ENCODE measurements at places on chromosomes 11 and 22.

DNA sequence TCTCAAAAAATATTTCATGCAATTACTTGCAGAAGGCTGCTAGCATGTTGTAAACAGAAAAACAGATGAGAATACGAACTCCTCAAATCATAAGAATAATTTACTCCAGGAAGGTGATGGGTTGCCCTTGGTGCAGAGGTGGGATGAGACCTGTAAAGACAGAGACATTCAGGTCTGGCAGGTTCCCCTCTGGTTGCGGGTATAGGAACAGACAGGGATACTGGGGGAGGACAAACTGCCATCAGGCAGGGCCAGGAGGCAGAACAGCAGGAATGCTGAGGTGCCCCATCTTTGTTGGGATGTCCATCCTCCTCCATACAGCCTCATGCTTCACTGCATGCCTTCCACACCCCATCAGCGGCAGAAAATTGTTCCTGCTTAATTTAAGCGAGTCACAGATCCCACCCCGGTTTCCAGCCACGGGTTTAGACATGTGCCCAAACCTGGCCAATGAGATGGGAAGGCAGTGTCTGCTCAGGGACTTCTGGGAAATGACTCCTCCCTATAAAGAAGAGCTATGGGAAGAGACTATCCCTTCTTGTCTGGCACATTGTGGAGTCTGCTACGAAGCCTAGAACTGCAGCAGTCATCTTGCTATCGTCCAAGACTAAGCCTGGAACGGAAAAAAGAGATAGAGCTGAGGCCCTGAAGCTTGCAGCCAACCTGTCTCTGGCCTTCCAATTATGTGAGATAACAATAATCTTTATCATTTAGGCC is 23.1 kb upstream of the IRAG1 start:
- no peak for DNase-seq

- no peak for DNase-seq
These were observed 12.5 kb downstream of the OTOG start for GRCh38 chr11:17559341-17560087.

DNA sequence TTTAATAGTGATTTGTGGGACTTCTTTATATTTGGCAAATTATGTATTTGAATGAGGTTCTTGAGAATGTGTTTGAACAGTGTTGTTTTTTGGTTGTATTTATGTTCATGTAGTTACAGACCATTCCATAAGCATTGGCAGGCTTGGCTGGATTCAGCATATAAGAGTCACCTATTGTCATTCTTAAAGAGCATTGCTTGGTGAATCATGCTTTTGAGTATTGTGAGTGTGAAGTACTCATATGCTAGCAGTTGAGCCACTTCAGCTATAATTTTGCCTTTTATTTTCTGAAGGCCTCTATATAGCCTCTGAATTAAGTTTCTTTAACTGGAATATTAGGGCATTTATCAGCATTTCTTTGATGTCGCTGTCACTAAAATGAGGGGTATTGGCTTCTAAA is 110.0 kb upstream of the GAL start:
- DNase-seq, result no peak

DNA sequence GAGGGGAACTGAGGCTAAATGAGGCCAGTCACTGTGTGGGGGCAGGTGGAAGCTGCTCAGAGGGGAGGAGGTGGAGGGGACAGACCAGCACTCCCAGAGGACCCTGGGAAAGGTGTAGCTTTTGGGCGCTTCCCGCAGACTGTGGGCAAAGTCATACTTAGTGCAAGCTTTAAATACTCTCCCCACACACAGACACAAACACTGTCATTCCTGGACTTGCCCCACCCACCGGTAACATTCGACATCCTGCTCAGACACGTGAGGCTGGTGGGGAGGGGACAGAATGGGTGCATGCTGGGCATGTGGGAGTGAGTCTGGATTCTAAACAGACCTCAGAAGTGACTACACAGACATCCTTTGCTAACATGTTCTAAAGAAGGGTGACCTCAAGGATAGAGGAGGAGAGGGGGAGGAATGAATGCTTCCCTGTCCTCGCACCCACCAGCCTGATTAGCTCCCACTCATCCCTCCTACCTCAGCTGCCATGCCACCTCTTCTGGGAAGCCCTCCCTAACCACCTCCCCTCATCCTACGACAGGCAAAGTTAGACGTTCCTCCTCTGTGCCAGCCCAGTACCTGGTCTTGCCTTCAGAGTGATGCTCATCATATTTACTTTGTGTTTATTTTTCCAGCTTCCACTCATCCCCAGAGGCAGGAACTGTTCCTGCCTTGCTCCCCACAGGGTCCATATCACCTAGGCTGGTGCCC is 22.2 kb downstream of the TSKU start:
- no peak for DNase-seq

DNA sequence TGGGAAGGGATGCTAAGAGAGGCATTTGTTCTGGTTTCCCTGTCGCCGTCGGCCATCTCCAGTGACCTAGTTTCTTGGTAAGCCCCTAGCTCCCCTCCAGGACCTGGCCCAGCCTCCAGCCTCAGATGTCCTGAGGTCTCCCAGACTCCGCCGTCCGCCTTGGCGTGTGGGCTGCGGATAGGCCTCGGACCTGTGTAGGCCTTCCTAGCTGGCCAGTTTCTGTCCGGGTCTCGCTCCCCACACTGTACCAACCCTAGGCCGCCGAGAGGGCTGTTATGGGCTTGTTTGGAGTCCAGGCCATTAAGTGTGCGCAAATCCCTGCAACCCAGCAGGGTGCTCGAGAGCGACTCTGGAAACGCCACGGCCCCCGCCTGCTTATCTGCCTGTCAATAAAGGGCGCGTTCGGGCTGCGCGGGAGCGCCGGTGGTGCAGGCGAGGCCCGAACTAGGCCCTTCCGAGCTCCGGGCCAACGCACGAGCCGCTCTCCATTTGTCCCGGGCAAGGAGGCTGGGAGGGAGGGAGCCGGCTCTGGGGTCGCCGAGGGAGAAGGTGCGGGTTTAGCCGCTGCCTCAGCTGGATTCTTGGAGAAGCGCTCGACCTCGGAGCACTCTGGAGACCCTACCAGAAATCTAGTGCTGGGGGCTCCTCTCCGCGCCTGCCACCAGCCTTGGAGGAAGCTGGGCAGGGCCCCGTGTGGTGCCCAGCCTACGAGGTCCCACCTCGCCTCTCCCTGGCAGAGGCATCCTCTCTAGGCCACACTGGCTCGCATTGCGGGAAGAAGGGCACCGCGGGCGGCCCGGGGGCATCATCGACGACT is 8.7 kb upstream of the PAX6 start:
- DNase-seq, result no peak

DNA sequence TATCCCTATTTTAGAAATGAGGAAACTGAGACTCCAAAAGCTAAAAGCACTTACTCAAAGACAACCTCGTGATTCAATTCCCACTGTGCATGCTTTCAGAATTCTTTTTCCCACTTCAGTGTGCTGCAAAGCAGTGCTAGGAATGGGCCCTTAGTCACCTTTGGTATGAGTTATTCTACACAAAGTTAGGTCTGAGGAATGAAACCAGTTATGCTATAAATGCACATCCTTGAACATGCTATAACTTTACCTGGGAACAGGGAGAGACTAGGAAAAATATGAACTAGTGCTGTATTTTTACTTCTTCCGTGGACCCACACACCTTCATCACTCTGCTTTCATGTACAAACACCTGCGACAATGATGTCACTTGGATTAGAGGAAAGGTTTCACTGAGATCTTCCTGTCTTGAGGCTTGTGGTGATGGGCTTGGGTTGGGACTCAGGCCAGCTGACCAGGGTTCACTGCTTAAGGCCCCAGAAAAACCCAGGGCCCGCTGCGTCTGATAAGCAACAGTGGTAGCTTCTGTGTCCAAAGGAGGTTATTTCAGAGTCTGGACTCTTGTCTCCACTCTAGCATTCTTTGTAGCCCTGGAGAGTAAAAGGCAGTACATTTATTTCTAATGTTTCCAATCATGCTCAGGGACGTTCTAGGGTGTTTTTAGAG is 81.6 kb downstream of the ZC3H12C start:
- DNase-seq, result no peak

DNA sequence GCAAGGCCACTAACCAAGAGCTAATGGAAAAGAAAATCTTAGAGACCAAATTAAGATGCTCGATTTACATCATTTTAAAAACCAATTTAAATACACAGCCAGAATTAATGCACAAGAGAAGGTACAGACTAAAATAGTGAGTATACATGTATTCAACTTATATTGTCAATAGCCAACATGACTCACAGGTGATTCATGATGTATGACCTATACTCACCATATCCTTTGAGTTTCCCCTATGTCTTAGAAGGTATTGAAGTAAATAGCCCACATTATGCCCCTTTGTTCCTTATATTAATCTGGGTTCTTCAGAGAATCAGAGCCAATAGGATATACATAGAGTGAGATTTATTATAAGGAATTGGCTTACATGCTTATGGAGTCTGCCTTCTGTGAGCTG is 97.5 kb upstream of the ANO3 start:
- no peak for DNase-seq

- DNase-seq, result no peak
These were observed 28.9 kb downstream of the SLC22A12 start for GRCh38 chr11:64619811-64620380.

GRCh38 chr11:105456950-105457349 is 152.9 kb upstream of the GRIA4 start:
- DNase-seq, result no peak

GRCh38 chr11:13252438-13252837 is 25.2 kb upstream of the BMAL1 start:
- no peak for DNase-seq

GRCh38 chr11:56876621-56877275 is 112.0 kb upstream of the OR5AK2 start:
- no peak for DNase-seq

GRCh38 chr11:20596205-20597153 is 2.9 kb upstream of the SLC6A5 start:
- no peak for DNase-seq

GRCh38 chr11:64099436-64099835 is 63.7 kb downstream of the FLRT1 start:
- DNase-seq, result no peak

DNA sequence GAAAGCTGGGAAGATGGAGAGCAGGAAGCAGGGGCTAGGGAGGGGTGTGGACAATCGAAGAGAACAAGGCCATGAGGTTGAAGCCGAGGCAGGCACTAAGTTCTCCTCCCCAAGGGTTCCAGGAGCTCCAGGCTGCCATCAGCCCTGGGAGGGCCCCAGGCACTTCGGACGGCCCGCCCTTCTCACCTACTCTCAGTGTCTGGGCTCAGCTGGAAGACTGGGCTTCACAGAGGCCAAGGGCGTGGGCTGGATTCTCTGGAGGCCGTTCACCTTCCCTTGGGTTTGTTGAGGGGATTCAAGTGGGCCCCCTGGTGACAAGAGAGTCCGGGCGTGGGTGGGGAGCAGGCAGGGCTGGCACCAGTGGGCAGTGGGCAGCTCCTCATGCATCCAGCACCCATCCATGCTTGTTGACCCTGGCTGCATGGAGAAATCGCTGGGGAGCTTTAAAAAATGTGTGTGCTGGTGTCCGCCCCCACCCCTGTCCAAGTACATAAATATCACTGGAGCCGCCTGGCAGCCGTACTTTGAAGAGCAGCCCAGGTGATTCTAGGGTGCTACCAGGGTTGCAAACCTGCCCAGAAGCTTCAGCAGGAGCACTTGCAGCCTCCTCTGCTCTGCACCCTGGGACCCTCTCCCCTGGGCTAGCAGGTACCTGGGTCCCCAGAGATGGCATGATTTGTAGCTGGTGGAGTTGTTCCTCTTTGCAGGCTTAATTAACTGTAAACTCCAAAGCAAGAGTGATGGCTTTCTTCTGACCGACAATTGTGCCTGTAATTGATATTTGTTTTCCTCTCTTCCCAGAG is 74.3 kb downstream of the RTL6 start:
- DNase-seq, result no peak

GRCh38 chr11:2790568-2790921 is 90.8 kb upstream of the KCNQ1OT1 start:
- DNase-seq, result no peak

- DNase-seq, result no peak
These were observed 41.2 kb upstream of the GRAMD4 start for GRCh38 chr22:46578824-46579561.

DNA sequence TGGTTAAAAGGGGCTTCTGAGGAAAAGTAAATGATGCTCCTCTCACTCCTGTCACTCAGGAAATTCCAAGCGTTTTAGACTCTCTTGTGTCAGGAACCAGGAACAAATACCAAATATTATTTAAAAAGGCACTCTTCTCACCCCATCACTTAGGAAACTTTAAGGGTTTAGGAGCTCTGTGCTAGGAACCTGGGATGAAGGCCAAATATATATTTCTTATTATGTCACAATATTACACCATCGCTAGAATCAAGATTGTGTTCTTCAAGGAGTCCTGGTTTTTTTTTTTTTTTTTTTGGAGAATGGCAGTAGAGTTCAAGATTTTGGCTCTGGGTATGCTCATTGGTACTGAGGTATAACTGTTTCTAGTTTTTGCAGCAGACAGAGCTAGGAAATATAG is 79.0 kb upstream of the HEPHL1 start:
- DNase-seq, result no peak

GRCh38 chr11:60005360-60005759 is 11.6 kb upstream of the OOSP4B start:
- DNase-seq, result no peak

- DNase-seq, result no peak
These were observed 9.7 kb downstream of the SLN start for GRCh38 chr11:107702109-107702660.

DNA sequence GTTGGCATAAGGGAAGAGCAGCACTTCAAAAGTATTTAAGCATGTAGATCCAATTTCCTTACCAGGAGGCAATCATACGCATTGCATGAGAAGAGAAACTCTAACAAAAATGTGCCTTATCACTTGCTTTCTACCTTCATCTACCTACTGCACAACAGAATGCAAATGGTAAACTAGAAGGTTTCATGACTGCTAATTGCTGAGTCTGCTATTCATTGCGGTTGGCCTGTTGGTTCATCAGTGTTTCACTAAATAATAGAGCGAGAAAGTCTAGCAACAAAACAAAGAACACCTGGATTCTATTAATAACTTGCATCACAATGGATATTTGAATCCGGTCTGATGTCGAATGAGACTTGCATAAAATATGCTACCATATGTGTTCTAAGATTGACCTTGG is 229.0 kb downstream of the OPCML start:
- no peak for DNase-seq

GRCh38 chr11:534396-535209 is 773 bp downstream of the HRAS start:
- no peak for DNase-seq

DNA sequence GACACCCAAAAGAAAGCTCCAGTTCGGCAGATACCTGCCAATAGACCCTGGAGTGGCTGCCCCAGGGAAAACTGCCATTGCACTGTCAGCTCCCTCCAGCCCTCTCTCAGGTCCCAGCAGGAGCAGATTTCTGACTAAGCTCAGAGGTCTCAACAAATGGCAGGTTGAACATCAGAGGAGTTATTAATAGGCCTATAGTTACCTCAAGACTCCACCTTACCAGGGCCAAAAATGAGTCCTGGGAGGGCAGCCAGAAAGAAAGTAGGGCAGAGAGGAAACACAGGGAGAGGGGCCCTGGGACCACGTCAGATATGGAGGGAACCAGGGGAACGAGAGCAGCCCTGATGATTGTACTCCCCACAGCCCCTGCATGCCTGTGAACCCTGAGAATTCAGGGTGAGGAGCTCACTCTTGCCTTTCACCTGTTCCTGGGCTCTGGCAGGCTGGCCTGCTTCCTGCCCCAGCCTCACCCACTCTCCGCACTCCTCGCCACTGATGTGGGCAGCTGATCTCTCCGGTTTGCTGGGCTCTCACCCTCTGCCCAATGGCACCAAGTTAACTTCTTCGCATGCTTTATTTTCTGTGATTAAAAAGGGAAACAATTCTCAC is 4.3 kb upstream of the RGL4 start:
- no peak for DNase-seq
